ENCODE measurements at places on chromosomes 13 and 19.
A peak's percentile ranks its signal among the peaks of the same experiment; 100 is the strongest.

GRCh38 chr13:87903553-87903952 lies 232.4 kb downstream of the SLITRK5 start:
- DNase-seq, result no peak

GRCh38 chr13:43596924-43597598 lies 189.7 kb downstream of the ENOX1 start:
- DNase-seq, result no peak

- no peak for DNase-seq
These were observed 117.5 kb downstream of the CCNA1 start for GRCh38 chr13:36549755-36550154.

DNA sequence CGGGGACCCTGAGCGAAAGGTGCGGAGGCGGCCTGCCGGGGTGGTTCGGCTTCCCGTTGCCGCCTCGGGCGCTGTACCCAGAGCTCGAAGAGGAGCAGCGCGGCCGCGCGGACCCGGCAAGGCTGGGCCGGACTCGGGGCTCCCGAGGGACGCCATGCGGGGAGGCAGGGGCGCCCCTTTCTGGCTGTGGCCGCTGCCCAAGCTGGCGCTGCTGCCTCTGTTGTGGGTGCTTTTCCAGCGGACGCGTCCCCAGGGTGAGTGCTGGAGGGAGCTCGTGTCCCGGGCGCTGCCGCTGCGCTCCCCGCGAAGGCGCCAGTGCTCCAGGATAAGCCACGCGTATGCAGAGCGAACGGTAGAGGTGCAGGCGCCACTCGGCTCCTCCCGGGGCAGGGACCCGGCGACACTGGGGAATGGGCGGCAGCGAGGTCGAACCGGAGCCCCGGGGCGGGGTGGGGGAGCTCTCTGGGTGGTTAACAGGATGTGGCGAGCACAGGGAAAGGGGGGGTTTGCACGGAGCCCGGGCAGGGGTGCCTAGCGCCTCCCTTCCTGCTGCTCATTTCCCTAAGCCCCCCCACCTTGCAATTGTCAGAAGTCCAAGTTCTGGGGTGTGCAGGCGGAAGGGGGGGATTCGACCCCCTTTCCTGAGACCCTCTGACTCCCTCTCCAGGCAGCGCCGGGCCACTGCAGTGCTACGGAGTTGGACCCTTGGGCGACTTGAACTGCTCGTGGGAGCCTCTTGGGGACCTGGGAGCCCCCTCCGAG lies at the start of gene IL27RA:
TSS of gene IL27RA (plus strand) at position 44 of the 762 bp plus-strand sequence. CDS start at position 155, 111 bp downstream.
- peak; percentile 83 for DNase-seq

- DNase-seq, result no peak
These were observed 10.9 kb downstream of the GARRE1 start for GRCh38 chr19:34265221-34265650.

DNA sequence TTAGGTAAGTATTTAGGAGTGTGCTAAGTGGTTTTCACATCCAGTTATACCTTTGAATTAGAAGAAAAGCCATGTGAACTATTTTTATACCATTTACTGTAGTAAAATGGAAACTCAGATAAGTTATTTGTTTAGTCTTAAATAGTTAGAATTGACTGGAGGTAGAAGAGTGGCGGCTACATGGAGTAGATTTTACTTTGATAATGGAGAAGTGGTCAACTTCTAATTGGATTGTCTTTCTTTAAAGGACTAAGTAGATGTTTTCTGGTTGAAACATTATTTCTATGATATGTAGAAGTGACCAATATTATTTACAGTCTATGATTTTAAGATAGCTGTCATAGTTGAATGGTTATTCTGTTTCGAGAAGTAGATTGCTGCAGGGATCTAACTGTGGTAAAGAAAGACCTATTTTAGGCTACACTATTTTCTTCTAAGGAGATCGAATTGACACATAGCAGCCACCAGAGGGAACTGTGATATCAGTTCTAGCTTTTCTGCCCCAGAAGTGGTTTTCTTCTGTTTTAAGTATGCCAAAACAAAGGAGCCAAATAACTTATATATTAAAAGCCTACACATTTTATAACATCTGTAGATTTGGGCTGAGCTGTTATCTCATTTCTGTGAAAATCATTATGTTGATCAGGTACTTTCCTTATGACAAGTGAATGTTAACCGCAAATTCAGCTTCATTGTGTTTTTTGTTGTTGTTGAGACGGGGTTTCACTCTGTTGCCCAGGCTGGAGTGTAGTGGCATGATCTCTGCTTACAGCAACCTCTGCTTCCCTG lies 26.1 kb downstream of the ZMYM2 start:
- DNase-seq, result no peak

GRCh38 chr19:54179921-54180461 lies 7.0 kb upstream of the TMC4 start:
- DNase-seq, result no peak

GRCh38 chr19:52679598-52679997 lies 41.4 kb upstream of the ZNF83 start:
- no peak for DNase-seq

- DNase-seq, result peak; percentile 32
These were observed 117.9 kb downstream of the STOML3 start for GRCh38 chr13:38872693-38873092.

GRCh38 chr19:32497391-32497790 lies 83.6 kb upstream of the PDCD5 start:
- DNase-seq, result no peak

- DNase-seq, result no peak
These were observed 94.5 kb upstream of the MRI1 start for GRCh38 chr19:13669780-13670355.

DNA sequence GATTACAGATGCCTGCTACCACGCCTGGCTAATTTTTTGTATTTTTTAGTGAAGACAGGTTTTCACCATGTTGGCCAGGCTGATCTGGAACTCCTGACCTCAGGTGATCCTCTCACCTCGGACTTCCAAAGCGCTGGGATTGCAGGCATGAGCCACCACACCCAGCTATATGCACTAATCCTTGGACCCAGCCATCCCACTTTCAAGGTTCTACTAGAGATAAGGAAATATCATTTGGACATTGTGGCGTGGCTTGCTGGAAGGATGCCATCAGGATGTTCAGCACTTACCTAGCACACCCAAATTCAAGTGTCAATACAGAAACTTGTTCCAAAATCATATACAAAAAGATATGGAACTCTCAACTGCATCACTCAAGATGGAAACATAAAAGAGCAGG lies 136.4 kb downstream of the ABCC4 start:
- DNase-seq, result no peak

GRCh38 chr13:105957769-105958438 lies 577.6 kb downstream of the EFNB2 start:
- DNase-seq, result no peak

GRCh38 chr19:57888560-57889231 lies at the start of gene ZNF814:
Gene ZNF814 (minus strand): TSS chr19:57889037. CDS start chr19:57888802, 235 bp downstream.
- DNase-seq, result peak; percentile 85

GRCh38 chr19:46155237-46155636 lies 7.2 kb downstream of the IGFL2 start:
- no peak for DNase-seq

- DNase-seq, result no peak
These were observed 8.7 kb upstream of the ERFL start for GRCh38 chr19:41936961-41937360.

DNA sequence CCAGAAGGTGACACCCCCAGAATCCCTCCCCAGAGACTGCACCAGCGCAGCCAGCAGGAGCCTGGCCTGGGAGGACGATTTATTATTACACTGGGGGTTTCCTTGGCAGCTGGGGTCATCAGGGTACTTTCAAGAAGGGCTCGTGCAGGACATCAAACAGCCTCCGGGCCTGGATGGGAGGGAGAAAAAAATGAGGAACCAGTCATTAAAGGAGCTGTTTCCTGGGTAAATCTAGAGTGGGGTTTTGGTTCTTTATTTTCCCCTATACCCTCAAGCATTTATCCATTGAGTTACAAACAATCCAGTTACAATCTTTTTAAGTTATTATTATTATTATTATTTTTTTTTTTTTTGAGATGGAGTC lies 3.1 kb downstream of the POLR1G start:
- DNase-seq, result no peak

- no peak for DNase-seq
These were observed 3.6 kb upstream of the ADGRE3 start for GRCh38 chr19:14678199-14678598.

DNA sequence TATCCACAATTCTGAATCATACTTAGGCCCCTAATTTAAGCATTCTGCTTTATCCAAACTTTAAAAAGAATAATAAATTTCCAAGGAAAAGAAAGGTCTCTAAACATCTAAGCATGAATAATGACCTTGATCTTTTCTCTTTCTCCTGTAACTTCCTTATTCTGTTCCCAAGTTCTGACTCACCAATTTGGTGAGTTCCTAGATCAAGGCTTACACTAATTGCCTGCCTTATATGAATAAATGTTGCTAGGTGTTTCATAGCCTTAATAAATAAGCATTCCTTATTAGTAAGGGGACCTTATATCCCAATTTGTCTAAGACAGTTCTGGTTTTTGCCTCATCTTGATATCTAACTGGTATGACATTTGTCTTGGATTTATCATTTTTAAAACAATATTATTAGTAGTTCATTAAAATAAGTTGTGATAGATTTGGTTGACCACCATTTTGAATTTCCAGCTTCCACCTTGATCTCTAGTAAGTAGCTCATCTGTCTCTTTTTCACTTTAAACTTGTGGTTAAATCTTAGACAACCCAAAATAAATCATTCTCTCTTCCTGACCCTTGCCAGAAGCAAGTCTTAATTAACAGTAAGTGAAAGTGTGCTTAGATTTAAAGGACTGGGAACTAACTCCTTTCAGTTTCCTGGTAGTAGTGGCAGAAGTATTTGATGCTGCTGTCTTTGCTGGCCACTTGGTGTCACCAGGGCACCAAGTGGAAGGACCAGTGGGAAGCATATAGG lies 121.2 kb upstream of the MLNR start:
- DNase-seq, result no peak

- DNase-seq, result peak; percentile 10
These were observed 173.6 kb downstream of the NUFIP1 start for GRCh38 chr13:44815623-44816022.

All from activated naive CD4-positive, alpha-beta T cell treated with Interleukin-2 at 50 U/mL for 16 hours (primary cell).